ENCODE measurements at places on chromosomes 2 and 18. TPM values are rescaled to one million over a fixed set of nuclear protein-coding genes. Genes with fewer than 3 reads are reported as not detected.

NT5C1B gene
- total RNA-seq: not detected

RAB6C gene
- not detected for total RNA-seq

HOXD3 gene
- total RNA-seq: not detected

DUSP2 gene
- total RNA-seq: 248 TPM

FAM124B gene
- 0.87 TPM for total RNA-seq

ACMSD gene
- total RNA-seq: not detected

RGPD3 gene
- total RNA-seq: 0.14 TPM

GALNT14 gene
- 0.48 TPM for total RNA-seq

SRD5A2 gene
- not detected for total RNA-seq

CAB39 gene
- 122 TPM for total RNA-seq

FRZB gene
- total RNA-seq: not detected

MYL12B gene
- 282 TPM for total RNA-seq

LYPD6B gene
- total RNA-seq: not detected

CRYGD gene
- total RNA-seq: not detected

GALR1 gene
- total RNA-seq: not detected

CD8B2 gene
- total RNA-seq: 0.09 TPM

PGAP1 gene
- 25.1 TPM for total RNA-seq

CPLX4 gene
- total RNA-seq: not detected

CLEC4F gene
- total RNA-seq: not detected

SERPINB4 gene
- total RNA-seq: not detected

CRACDL gene
- 0.59 TPM for total RNA-seq

ONECUT2 gene
- not detected for total RNA-seq

POTEF gene
- not detected for total RNA-seq

MARCO gene
- not detected for total RNA-seq

CYBRD1 gene
- total RNA-seq: 1.4 TPM

EN1 gene
- not detected for total RNA-seq

EVX2 gene
- not detected for total RNA-seq

G6PC2 gene
- total RNA-seq: not detected

SEMA4F gene
- 5.7 TPM for total RNA-seq

DPP10 gene
- not detected for total RNA-seq

NDC80 gene
- total RNA-seq: 84.7 TPM

ANKRD53 gene
- 0.14 TPM for total RNA-seq

SIGLEC15 gene
- not detected for total RNA-seq

ENOSF1 gene
- total RNA-seq: 97.4 TPM

THADA gene
- 32.5 TPM for total RNA-seq

ST8SIA3 gene
- total RNA-seq: not detected

IL1A gene
- total RNA-seq: 6.6 TPM

TRIM43 gene
- total RNA-seq: not detected

YWHAQ gene
- total RNA-seq: 508 TPM

EGR4 gene
- 0.18 TPM for total RNA-seq

NEMP2 gene
- total RNA-seq: 24.6 TPM

KYNU gene
- not detected for total RNA-seq

GREB1 gene
- 0.65 TPM for total RNA-seq

CHN1 gene
- total RNA-seq: 3.8 TPM

FEV gene
- not detected for total RNA-seq

GKN1 gene
- not detected for total RNA-seq

SERTAD2 gene
- 14.9 TPM for total RNA-seq

FOXI3 gene
- not detected for total RNA-seq

DSEL gene
- 0.04 TPM for total RNA-seq

Measured in activated CD4-positive, alpha-beta T cell treated with anti-CD3 and anti-CD28 coated beads for 36 hours (primary cell).